Cerebellar nuclear complex (tissue), 1 donor: ENCODE measurements at places on chromosomes 5 and 9.

DNA sequence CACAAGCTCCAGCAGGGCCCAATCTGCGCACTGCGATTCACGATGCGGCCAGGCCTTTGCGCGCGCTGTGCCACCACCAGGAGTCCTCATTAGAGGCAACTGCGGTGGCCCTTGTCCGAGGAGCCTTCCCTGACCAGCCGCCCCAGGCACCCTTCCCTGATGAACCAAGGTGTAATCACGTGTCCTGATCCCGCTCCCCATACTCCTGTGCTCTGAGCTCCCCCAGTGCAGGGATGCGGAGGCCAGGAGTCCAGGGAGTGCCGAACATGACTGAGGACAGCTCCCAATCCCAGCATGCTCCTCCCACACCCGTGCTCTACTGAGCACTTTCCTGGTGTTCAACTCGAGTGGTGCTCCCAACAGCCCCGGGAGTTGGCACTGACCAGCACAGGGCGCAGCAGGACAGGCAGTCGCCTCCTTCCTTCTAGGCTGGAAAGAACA lies 134.8 kb downstream of the ZNF354C start:
- no peak for DNase-seq

DNA sequence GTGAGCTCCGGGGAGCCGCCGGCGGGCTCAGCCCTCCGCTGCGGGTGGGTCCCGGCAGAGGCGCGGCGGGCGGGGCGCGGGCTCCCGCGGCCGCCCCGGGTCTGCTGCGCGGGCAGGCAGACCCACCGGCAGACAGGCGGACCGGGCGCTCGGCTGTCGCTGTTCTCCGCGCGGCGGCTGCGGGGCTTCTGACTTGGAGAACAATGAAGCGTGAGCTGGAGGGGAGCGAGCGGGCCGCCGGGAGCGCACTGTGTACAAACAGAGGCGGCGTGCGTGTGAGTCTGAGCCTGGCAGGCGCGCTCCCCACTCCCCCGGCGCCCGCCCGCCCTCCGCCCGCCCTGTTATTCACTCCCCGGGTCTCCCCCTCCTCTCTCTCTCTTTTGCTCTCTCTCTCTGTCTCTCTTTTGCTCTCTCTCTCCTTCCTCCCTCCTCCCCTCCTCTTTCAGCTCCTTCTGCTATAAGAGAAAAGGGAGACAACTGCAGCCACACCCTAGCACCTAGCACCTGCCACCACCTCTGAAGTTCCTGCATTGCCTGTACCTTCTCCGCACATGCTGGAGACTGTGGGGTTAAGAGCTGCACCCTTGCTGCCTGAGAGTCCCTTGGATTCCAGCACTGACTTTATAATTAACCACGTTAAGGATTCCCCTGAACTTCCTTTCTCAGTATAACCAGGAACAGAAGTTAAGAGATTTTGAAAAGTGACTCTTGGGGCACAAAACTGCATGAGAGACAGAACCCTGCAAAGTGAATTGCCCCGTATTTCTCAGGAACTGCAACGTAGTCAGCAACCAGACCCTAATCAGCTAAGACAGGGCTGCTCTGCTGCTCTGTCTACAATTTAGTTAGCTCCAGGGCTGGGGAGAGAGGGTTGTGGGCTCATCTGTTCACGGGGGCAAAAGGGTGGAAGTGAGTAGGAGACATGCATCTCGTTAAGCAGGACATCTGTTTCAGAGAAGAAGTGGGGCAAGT lies at the start of gene EDIL3:
EDIL3 (minus strand) TSS at position 277 of the 972 bp plus-strand sequence. CDS start 506 bp downstream, outside the sequence.
- DNase-seq = no peak

DNA sequence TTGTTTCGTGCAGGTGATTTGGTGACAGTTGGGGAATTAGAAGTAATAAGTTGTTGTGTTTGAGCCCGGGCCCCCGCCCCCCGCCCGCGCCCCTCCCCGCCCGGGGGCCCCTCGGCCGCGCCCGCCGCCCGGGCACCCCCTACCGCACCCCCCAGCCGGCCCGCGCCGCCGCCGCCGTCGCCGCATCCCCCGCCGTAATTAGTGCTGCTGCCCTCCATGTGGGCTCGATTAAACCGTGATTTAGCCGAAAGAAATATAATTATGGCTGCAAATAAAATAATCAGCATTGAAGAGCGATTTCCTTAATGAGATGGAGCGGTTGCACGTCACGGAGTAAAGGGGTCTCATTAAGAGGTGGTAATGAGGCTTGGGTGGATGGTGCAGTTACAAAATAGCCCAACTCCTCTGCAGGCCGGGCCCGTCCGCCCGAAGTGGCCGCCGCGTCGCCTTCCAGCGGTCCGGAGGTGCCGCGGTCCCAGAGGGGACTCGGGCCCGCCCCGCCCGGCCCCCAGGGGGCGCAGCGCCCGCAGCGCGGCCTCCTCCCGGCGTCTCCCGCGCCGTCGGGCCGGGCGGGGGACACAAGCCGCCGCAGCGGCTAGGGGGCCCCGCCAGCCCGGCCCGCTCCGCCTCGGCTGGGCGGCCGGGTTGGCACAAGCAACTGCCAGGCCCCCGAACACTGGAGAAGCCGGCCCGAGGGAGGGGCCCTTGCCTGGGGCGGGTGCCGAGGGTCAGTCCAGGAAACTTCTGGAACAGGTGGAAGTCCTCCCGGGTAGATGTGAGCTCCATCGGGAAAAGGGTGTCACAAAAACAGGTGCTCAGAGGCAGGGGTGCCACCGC lies 6.9 kb upstream of the OTP start:
- DNase-seq = no peak

- DNase-seq = no peak
Measured at GRCh38 chr5:44389823-44390143, 563 bp upstream of the FGF10 start.

DNA sequence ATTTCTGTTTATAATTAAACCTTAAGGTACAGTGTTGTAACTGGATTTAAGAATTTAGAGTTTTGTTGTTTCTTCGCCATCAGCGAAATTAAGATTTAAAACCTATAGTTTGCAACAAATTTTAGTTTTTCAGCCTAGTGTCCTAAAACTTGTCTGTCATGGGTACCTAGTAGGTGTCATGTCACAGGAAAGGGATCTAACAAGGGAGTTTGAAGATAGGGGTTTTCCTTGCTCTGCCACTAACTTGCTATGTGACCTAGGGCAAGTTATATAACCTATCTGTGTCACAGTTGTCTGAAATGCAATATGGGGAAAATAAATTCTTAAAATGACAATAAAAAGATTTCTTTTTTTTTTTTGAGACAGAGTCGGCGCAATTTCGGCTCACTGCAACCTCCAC lies 9.2 kb upstream of the ABL1 start:
- DNase-seq = no peak

DNA sequence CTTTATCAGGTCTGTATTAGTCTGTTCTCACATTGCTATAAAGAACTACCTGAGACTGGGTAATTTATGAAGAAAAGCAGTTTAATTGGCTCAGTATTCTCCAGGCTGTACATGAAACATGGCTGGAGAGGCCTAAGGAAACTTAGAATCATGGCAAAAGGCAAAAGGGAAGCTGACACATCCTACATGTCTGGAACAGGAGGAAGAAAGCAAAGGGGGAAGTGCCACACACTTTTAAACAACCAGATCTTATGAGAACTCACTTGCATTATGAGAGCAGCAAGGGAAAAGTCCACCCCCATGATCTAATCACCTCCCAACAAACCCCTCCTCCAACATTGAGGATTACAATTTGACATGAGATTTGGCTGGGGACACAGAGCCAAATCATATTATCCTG lies 132.1 kb downstream of the PCSK1 start:
- no peak for DNase-seq

GRCh38 chr5:16412556-16412955 lies 53.0 kb downstream of the ZNF622 start:
- DNase-seq = no peak

DNA sequence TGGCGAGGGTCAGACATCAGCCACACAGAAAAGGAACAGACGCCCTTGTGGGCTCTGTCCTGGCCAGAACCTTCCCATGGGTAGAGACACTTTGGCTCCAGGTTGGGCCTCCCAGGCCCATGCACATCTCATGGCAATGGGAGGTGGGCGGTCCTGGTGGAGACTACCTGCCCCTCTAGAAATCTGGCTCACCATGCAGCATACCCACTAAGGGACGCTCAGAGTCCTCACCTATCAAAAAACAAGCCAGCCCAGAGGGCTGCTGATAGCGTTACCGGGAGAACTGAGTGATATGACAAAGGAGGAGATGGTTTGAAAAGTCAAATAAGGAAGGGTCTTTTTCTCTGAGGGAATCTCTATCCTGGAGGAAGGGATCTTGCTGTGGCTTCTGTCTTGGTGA lies 62.1 kb downstream of the C5orf15 start:
- DNase-seq = no peak

DNA sequence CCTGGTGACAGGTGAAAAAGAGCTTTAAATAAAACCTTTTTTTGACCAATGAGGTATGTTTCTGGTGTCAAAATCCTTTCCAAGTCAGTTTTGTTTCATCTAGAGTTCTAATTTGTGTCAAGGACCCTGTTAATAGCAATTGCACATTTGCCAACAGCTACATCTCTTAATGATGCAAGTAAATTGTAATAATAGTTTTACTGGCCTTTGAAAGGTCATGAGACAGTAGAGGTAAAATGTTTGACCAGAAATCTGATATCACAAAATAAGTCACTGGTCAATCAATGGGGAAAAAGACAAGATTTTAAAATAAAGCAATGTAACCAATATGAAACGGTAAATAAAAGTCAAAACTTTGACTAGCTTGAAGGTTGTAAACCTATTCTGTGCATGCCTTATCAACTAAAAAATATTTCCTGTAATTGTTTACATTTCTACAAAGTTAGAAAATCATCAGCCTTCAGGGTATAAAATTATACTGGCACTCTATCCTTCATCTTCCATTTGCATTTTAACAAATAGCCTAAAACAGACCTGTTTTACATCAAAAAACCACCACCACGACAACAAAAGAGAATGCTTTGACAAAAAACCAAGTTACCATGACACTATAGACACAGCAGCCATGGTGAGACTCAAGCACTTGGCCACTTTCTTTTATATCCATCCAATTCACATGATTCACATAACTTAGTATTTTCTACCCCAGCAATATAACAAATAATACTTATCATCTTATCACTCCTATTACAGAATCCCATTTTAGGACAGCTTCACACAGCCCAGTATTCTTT lies 3.0 kb downstream of the NADK2 start:
- DNase-seq = no peak

- DNase-seq = no peak
Measured at GRCh38 chr5:95989283-95990048, 27.8 kb upstream of the ELL2 start.

DNA sequence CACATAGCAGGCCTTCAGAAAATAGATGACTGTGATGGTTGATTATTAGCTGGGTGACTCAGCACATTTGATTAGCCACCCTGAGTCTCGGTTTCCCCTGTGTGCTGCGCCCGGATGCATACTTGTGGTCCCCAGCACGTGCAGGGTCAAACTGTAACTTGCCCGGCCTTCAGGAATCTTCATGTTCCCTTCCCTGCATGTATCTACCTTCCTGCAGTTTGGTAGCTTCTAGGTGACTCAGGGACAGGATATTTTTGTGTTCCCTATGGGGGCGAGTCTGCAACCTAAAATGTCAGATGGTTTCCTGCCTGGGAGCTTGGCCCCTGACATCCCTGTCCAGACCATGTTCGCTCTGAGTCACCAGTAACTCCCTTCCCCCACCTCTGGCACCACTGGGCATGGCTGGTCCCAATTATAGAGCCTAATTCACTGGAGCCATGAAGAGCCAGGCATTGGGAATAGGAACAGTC lies 13.2 kb downstream of the PTGS1 start:
- no peak for DNase-seq

DNA sequence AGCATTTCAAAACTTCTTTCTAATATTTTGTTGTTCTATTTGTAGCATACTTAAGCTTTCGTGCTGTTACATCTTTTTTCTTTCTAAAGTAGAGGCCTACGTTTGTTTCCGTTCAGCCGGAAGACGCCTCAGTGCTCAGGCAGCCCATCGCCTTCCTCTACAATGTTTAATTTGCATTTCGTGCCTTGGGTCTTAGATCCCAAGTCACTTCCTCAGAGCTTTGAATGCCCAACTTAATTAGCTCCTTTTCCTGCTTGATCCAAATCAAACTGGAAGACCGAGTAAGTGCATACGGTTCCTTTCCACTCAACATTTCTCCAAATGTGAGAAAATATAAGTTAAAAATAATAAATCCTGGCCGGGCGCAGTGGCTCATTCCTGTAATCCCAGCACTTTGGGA lies 43.2 kb downstream of the MRPL36 start:
- DNase-seq = no peak

DNA sequence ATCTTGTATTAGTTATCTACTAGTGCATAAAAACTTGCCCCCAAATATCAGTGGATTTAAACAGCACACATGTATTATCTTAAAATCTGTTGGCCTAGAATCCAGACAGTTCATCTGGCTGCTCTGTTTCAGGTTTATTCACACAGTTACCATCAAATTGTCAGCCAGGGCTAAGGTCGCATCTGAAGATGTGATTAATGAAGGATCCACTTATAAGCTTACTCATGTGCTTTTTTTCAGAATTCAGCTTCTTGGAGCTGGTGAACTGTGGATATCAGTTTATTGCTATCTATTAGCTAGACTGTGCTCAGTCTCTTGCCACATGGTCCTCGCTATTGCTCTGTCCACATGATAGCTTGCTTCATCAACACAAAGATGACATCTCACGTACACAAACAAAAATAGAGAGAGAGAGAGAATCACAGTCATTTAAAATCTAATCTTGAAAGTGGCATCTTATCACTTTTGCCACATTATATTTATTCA lies 81.5 kb downstream of the PRDM9 start:
- DNase-seq = no peak

DNA sequence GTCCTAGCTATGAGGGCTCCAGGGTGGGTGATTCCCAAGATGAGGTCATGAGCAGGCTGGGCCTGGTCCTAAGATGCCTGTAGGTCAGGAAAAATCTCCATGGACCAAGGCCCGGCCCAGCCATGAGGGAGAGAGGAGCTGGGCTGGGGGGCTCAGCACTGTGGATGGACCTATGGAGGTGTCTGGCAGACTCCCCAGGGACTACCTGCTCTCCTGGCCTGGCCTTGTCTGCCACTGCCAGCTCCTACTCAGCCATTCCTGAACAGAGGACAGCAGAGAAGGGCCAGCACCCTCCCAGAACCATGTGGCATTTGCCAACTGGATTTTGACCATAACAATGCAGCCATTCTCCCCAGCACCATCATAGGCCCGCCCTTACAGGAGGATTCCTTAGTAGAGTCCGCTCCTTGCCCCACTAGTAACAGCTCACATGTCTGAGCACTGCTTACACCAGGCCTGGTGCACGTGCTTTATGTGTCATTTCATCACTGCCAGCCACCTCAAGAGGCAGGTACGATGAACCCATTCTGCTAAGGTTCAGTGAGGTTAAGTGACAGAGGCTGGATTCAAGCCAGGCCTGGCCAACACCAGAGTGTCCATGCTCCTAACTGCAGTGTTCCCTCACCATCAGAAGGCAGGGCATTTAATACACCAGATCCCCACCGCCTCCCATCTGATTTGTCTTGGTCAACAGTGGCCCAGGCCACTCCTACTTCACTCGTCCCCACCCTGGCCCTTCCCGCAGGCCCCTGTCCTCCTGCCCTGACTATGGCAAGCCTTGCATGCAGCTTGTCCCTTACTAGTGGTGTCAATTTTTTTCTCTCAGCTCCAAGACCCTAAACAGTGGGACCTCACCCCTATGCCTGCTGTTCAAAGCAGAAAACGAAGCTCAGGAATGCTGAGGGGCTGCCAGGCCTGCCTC lies 669 bp downstream of the IL13 start:
- no peak for DNase-seq
